Posterior vena cava (tissue), 2 donors: ENCODE measurements at places on chromosomes 5 and 9. TPM values are rescaled to one million over a fixed set of nuclear protein-coding genes. Genes with fewer than 3 reads are reported as not detected.

- no peak for DNase-seq
Observed at GRCh38 chr5:171640480-171640879, 145.1 kb upstream of the SMIM23 start.

DNA sequence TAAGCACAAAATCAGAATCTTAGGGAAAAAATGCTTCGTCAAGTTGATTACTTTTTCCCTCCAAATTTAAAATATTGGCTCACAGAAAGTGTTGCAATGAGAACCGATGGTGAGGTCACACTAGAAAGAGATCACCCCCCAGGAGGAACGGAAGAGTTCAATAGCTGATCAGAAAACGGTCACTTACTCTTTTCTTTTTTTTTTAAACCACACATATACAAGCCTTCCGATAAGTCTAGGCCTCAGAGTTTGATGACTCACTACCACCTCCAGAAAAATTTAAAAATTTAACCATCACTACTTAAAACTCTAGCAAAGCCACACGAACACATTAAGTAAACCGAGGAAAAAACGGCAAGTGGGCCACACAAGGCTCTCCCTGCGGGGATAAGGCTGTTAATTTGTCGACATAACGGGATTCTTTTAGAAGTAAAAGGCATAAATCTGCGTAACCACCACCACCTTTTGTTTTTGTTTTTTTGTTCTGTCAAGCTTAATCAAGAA lies 1.2 kb downstream of the SURF4 start:
- DNase-seq = no peak

- no peak for DNase-seq
Observed at GRCh38 chr9:85079349-85079748, 409.8 kb downstream of the NTRK2 start.

ANKRD33B gene
- 3.3 TPM for total RNA-seq

DNA sequence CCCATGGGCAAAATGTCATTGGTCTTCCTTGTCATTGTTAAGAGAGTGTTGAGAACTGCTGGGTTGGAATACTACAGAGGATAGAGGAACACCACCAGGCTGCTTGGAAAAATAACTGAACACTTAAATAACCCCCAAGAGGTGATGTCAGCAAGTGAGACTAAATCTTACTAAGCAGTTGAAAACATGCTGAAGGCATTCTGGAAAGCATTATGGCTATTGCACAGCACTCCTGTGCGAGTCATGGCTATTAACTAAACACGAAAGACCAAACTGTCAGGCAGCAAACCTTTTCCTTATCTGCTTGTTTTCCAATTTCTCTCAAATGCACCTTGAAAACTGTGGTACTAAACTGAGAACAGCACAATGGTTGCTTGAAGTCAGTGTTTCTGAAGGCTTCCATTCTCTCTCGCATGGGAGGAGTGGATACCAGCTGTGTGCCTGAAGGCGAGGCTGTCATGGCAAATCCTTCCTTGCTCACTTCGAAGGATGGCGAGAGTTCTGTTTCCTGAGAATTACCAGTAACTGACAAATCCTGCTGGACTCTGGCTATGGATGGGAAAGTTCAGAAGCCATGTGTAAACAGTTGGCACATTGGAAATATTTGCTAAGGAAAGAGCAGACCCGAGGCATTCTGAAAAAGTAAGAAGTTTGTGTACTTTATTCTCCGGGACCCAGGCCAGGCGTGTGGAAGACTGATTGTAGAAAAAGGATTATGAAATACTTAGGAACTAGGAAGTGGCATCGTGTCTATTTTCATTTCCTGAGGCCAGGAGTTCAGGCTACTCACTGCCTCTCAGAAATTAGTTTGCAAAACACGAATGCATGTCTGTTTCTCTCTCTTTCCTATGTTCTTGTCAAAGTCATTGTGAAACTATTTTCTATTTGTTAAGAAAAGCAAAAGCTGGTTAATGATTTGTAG lies 182.1 kb downstream of the DMRT2 start:
- no peak for DNase-seq

- peak; percentile 80 for DNase-seq
Observed at GRCh38 chr5:173496129-173496882, 120.1 kb downstream of the BOD1 start.

GOLGA1 gene
- 21.5 TPM for total RNA-seq

LCNL1 gene
- 2.0 TPM for total RNA-seq

CATSPER3 gene
- total RNA-seq = 0.43 TPM

GRCh38 chr5:136594416-136594815 lies 229.1 kb upstream of the TRPC7 start:
- no peak for DNase-seq

DNA sequence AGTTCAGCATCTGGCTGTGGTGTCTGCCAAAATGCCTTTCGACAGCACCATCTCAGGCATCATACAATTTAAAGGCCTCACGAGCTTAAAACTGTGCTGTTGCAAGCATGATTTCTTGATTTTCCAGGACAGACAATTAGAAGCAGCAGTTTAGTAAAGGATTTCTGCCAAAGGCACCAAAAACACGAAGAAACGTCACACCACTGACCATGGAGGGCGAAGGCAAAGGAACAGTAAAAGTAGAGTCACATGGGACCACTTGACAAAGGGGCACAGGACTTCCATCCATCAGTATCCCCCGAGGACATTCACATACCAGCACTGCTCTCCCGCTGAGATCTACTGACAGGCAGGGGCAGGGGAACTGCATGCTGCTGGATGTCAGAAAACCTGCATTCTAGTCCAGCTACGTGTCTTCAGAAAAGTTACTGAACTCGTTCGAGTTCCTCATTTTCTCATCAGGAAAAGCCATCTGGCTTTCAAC lies 70.4 kb upstream of the FBXW11 start:
- no peak for DNase-seq

LCN15 gene
- not detected for total RNA-seq

NOL6 gene
- 20.9 TPM for total RNA-seq

DNA sequence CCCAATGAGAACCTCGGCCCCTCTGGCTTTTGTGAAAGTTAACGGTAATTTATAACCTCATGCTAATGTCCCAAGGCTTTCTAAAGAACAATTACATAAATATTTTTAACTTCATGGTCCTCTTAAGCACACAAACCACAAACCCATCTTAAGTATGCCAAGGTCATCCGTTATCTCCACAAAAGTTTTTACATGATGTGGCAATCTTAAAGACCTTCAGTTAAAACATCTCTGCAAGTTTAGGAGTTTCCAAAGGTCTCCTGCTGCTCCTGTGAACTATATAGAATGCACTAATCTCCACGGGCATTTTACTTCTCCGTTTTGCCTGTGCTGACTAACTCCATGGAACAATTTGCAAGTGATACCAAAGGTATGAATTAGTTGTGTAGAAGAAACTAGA lies 228.2 kb downstream of the TLE1 start:
- no peak for DNase-seq

- DNase-seq = no peak
Observed at GRCh38 chr5:137096149-137097103, 402.7 kb downstream of the SPOCK1 start.

- no peak for DNase-seq
Observed at GRCh38 chr5:56102889-56103288, 108.1 kb upstream of the IL6ST start.
